ENCODE measurements at places on chromosomes 7 and 10. TPM values are rescaled to one million over a fixed set of nuclear protein-coding genes. Genes with fewer than 3 reads are reported as not detected.

DNAJC9 gene
- total RNA-seq: 41.2 TPM

PON1 gene
- 0.65 TPM for total RNA-seq

AGMO gene
- total RNA-seq: not detected

- H3K36me3 ChIP-seq: no peaks in the 10 kb centered on the region
- H3K27me3 ChIP-seq: no peaks in the 10 kb centered on the region
- no peak overlapping the region for H3K4me3 ChIP-seq
- no peak for DNase-seq
- no peak overlapping the region for H3K27ac ChIP-seq
Observed at GRCh38 chr10:112517451-112517862, 70.4 kb downstream of the VTI1A start.

GRCh38 chr10:52256832-52257691, 57.0 kb upstream of the DKK1 start:
- H3K27ac ChIP-seq: no peak overlapping the region
- no peaks in the 10 kb centered on the region for H3K27me3 ChIP-seq
- no peaks in the 10 kb centered on the region for H3K4me1 ChIP-seq
- no peaks in the 10 kb centered on the region for H3K36me3 ChIP-seq

DNA sequence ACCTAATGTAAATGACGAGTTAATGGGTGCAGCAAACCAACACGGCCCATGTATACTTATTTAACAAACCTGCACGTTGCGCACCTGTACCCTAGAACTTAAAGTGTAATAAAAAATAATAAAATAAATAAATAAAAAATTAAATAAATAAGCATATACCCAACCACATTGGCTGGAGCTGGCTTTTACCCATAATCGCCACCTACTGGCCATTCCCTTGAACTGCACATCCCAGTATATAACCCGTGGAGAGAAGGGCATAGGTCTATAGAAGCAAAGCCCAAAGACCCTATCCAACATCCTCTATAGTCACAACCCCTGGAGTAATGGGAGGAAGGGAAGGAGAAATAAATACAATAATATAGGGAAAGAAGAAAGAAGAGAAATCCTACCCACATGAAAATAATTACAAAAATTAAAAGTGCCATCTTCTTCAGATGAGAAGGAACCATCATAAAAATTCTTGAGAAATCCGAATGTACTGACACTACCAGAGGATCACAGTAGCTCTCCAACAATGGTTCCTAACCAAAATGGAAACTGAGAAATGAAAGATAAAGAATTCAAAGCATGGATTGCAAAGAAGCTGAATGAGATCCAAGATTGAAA, 65.6 kb downstream of the TWIST1 start:
- peak; percentile 23 for DNase-seq
- no peaks in the 10 kb centered on the region for H3K27me3 ChIP-seq
- H3K4me1 ChIP-seq: no peaks in the 10 kb centered on the region

DNA sequence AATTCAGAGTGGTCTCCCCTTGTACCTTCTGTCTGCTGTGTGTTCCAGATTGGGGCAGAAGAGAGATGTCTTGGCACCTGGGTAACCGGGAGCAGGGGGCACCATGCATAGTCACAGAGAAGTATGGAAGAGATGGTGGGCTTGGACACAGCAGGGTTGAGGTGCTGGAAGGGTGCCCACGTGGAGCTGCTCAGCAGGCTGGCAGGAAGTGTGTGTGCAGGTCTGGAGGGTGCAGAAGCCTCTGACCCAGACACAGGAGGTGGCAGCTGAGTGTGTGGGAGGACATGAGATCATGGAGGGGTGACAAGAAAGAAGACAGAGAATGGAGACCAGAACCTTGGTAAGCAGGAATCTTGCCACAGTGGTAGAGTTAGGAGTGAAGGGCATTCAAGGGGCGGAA, 42.3 kb upstream of the DUSP5 start:
- H3K27me3 ChIP-seq: peaks cover 7% of the 10 kb centered on the region
- peak; percentile 50 for DNase-seq
- no peaks in the 10 kb centered on the region for H3K36me3 ChIP-seq
- peak overlapping the region; percentile 10 for H3K4me3 ChIP-seq
